Activated naive CD4-positive, alpha-beta T cell treated with anti-CD3 and anti-CD28 coated beads, Interleukin-2, amount 10 ng/mL, durations not matched to agents 5 hours and 36 hours (primary cell): ENCODE measurements at places on chromosomes 11 and 22. TPM values are rescaled to one million over a fixed set of nuclear protein-coding genes. Genes with fewer than 3 reads are reported as not detected.

Gene VPS11
- total RNA-seq = 34.2 TPM

Gene FBLN1
- not detected for total RNA-seq

Gene ROBO3
- 14.9 TPM for total RNA-seq

Gene MAJIN
- total RNA-seq = 0.36 TPM

Gene RIN1
- total RNA-seq = 4.3 TPM

Gene PANX3
- not detected for total RNA-seq

Gene MPZL2
- total RNA-seq = 4.8 TPM

Gene CYTH4
- 113 TPM for total RNA-seq

Gene TPH1
- total RNA-seq = 0.40 TPM
